Osteocyte (in vitro differentiated cells): ENCODE measurements at places on chromosomes 1 and 21.
A peak's percentile ranks its signal among the peaks of the same experiment; 100 is the strongest.

- no peak for DNase-seq
These were observed 39.2 kb downstream of the RUNX3 start for GRCh38 chr1:24890887-24891286.

- no peak for DNase-seq
These were observed 17.6 kb downstream of the OPTC start for GRCh38 chr1:203511513-203511912.

- DNase-seq = no peak
These were observed 36.4 kb downstream of the DNM3 start for GRCh38 chr1:171877701-171878100.

- no peak for DNase-seq
These were observed 399 bp upstream of the PTPRC start for GRCh38 chr1:198638441-198638840.

DNA sequence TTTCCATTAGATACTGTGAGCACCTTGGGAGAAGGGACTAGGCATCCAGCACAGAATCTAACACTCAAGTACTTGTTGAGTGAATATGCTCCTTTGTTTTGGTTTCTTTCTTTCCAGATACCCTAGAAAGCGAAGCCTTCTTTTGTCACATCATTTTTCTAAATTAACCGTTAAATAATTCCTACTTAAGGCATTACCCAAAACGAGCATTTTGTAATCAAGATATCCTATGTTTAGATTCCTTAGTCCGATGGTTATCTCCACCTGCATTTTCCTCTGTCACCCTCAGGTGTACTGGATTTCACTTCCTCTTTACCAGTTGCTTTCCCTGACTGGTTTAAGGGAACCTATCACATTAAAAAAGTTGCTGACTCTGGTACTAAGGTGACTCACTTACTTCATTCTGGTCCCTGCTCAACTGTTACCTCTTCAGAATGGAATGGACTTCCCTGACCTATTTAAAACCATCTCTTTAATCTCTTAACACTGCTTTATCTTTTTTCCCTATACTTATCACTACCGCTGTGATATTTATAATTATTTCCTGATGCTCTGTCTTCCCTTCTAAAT lies 3.2 kb downstream of the B3GALNT2 start:
- no peak for DNase-seq

GRCh38 chr21:45488931-45489721 lies 53.1 kb downstream of the SLC19A1 start:
- DNase-seq = no peak

- no peak for DNase-seq
These were observed 9.9 kb downstream of the F5 start for GRCh38 chr1:169576241-169576934.

DNA sequence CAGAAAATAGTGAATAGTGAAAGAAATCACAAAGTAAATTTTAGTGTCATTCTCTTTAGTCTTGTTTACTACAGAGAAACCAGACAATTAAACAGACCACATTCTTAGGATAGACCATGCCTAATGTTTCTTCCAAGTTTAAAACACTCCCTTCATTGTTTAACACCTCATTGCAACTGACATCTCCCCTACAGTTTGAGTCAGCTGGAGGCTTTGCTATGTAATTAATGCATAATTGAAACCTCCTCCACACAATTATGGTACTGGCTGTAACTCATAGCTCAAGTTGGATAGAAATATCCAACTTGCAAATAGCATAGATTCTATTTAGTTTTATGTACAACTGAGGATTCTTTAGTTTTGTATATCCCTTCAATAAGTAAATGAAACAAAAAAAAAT lies 35.2 kb upstream of the B3GALT2 start:
- no peak for DNase-seq

- DNase-seq = no peak
These were observed 517 bp downstream of the LRIG2 start for GRCh38 chr1:113073479-113073950.

GRCh38 chr1:179016706-179017382 lies 8.8 kb upstream of the FAM20B start:
- DNase-seq = peak; percentile 93

DNA sequence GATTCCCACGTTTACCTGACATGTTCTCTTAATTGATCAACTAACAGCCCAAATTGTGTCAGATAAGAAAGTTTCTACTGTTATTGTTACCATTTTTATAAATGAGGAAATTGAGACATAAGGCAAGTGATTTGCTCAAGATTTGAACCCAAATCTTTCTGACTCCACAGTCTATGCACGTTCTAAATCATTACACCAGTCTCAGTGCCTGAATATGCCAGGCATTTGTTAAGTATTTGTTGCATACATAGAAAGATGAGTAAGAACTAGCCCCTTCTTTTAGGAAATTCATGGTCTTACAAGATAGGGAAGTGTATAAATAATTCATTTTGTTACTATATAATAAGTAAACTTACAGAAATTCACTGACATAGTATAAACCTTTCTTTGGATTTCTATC lies 7.1 kb upstream of the CD101 start:
- DNase-seq = no peak
